ENCODE measurements at places on chromosomes 4 and X. TPM values are rescaled to one million over a fixed set of nuclear protein-coding genes. Genes with fewer than 3 reads are reported as not detected.

Gene RHOXF1
- not detected for total RNA-seq

GRCh38 chr4:149466446-149466845, 349.2 kb downstream of the IQCM start:
- no peak overlapping the region for H3K4me3 ChIP-seq
- no peaks in the 10 kb centered on the region for H3K36me3 ChIP-seq
- no peaks in the 10 kb centered on the region for H3K27me3 ChIP-seq

Gene TEX11
- not detected for total RNA-seq

Gene DCAF16
- 43.9 TPM for total RNA-seq

Gene ZNF157
- total RNA-seq = 1.2 TPM

DNA sequence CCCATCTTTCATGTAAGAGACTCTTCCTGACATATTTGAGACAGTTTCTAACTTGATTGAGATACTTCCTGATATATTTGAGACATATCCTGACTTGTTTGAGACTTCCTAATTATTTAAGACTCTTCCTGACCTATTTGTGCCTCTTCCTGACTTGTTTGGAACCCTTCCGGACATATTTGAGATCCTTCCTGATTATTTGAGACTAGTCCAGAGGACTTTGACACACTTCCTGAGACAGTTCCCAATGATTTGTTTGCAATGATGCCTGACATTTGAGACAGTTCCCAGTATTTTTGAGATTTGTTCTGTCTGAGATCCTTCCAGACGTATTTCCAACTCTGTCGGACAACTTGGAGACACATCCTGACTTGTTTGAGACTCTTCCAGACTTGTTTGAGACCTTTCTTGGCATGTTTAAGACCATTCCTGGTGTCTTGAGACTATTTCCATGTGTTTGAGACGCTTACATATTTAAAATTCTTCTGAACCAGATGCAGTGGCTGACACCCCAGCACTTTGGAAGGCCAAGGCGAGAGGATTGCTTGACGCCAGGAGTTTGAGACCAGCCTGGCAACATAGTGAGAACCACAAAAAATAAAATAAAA, 118.9 kb upstream of the USP9X start:
- no peak overlapping the region for H3K4me3 ChIP-seq
- H3K27ac ChIP-seq = no peak overlapping the region
- no peaks in the 10 kb centered on the region for H3K4me1 ChIP-seq
- no peaks in the 10 kb centered on the region for H3K36me3 ChIP-seq

- DNase-seq = no peak
- H3K4me3 ChIP-seq = no peak overlapping the region
- H3K27ac ChIP-seq = no peak overlapping the region
- H3K36me3 ChIP-seq = no peaks in the 10 kb centered on the region
- no peaks in the 10 kb centered on the region for H3K4me1 ChIP-seq
- H3K27me3 ChIP-seq = no peaks in the 10 kb centered on the region
Measured at GRCh38 chr4:144667500-144667899, 21.5 kb downstream of the HHIP start.

GRCh38 chr4:178037459-178038214, 595.4 kb upstream of the AGA start:
- H3K4me1 ChIP-seq = no peaks in the 10 kb centered on the region
- H3K27ac ChIP-seq = no peak overlapping the region
- no peaks in the 10 kb centered on the region for H3K27me3 ChIP-seq

Gene CORIN
- 0.15 TPM for total RNA-seq

Gene RS1
- not detected for total RNA-seq

GRCh38 chr4:106329041-106329618, 12.8 kb downstream of the AIMP1 start:
- no peak overlapping the region for H3K4me3 ChIP-seq
- H3K27ac ChIP-seq = no peak overlapping the region

- H3K27ac ChIP-seq = no peak overlapping the region
- H3K36me3 ChIP-seq = no peaks in the 10 kb centered on the region
- peaks cover 13% of the 10 kb centered on the region for H3K4me1 ChIP-seq
- no peaks in the 10 kb centered on the region for H3K27me3 ChIP-seq
- no peak overlapping the region for H3K4me3 ChIP-seq
Measured at GRCh38 chrX:107850422-107850765, 24.7 kb downstream of the MID2 start.

- no peaks in the 10 kb centered on the region for H3K27me3 ChIP-seq
- H3K27ac ChIP-seq = no peak overlapping the region
- H3K4me3 ChIP-seq = no peak overlapping the region
- no peaks in the 10 kb centered on the region for H3K4me1 ChIP-seq
- DNase-seq = no peak
- H3K36me3 ChIP-seq = no peaks in the 10 kb centered on the region
Measured at GRCh38 chr4:80171251-80171650, 26.1 kb upstream of the PRDM8 start.

Measured in thyroid gland (tissue), 4 donors.